ENCODE measurements at places on chromosomes 3 and 15.

GRCh38 chr15:85458764-85459163 lies 78.4 kb downstream of the AKAP13 start:
- DNase-seq: no peak

DNA sequence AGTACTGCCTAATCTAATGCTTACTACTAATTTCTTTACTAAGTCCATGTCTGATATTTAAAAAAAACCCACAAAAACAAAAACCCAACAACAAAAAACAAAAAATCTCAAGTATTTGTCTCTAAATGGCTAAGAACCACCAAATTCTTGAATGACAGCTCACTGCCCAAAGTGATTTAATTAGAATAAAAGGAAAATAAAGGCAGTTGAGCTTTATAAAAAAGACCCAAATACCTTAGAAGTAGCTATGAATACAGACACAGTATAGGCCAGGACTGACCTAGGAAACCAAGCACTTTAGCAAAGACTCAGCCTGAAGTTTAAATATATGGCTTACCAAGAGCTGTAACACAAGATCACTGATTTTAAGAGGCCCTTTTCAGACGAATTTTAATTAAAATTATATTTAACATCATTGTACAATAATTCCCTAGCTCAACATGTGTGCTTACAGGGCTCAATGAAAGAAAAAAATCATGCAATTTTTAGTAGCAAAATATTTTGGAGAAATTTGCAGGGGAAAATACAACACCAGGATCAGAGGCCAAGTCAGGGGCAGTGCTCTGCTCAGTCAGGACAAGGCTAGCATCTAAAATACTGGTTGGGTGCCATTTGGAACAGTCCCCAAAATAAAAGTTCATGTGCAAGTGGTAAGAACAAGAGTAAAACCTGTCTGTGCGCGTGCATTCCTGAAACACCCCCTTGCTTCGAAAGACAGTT lies 24.8 kb downstream of the UQCC5 start:
- DNase-seq: no peak

GRCh38 chr3:19769694-19770093 lies 164.3 kb downstream of the EFHB start:
- DNase-seq: no peak

DNA sequence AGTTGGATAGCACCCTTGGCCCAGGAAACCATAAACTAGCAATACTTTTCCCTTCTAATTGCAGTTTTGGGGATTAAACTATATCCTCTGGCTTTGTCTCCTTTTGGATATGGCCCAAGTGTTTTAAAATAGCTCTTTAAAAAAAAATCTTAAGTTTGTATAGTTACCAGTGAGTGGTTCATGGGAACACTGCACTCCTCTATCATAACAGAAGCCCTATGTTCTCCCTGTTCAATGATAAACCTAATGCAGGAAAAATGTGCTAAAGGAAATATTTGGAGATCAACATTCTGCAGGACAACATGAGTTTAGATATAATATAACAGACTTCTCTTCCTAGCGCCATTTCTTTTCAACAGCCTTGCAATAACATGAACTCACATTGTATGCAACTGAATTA lies 13.1 kb downstream of the MRPL47 start:
- no peak for DNase-seq

DNA sequence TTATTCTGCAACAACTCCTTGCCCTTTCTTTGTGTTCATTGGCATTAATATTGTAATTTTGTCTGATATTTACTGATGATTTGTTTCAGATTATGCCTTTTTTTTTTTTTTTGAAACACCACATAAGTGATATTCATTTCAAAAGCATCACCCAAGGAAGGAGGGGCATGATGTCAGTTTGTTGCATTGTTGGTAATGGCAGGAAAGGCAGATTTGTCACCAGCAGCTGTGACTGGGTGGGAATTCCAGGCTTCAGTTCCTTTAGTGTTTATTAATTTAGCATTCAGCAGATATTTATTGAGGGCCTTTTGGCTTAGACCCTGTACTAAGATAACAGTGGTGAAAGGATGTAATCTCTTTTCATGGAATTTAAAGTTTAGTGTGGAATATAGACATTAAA lies 19.5 kb downstream of the SENP2 start:
- no peak for DNase-seq

DNA sequence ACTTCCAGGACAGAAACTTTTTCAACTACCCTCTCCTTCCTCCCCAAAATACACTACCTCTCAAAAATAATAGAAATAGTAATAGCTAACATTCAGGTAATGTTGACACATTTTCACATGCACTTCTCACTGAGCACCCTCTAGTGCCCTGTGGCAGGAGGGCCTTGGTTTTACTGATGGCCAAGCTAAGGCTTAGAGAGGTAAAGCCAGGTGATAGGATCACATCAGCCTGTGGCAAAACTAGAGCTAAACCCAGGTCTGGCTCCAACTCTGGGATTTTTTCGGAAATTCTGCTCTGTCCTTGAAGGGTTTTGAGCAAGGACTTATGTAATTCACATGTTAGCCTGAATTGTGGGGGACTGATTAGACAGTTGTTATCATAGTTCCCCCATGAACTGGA lies 922 bp upstream of the TAMM41 start:
- no peak for DNase-seq

DNA sequence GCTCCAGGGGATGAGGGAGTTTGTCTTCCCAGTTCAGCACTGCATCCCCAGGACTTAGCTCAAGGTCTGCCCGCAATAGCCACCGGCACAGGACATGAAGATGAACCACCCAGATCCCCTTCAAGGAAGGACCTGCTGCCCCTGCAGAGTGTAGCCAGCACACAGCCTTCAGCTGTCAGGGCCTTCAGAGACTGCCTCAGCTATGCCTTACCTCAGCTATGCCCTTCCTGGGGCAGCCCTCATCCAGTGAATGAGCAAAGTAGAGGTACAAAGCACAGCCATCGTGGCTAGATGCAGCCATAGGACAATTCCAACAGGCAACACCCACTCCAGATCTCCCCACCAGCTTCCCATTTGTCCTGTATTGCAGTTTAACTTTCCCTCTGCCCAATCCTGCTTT lies 291.2 kb upstream of the STT3B start:
- no peak for DNase-seq

DNA sequence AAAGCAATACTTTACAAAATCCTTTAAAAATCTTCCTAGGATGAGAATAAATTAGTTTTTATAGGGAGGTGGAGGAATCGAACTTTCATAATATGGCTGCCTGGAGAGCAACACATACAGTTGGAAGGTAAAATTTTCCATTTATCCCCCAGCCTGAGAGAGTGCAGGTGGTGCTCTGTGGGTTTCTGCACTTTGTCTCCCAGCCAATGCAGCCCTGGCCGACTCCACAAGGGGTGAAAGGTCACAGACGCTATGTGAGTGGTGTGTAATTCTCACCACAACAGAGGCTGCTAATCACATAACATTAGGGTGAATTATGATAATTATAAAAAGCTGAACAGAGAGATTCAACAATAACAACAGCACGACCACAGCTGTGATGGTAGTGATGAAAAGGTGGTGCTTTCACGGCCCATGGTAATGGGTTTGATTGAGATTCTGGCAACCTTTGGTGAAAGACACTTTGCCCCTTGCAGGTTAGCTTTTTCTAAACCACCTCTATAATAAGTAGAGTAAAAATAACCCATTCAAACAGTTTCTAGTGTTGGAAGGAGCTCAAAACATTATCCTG lies 30.1 kb upstream of the NANOGP8 start:
- no peak for DNase-seq

DNA sequence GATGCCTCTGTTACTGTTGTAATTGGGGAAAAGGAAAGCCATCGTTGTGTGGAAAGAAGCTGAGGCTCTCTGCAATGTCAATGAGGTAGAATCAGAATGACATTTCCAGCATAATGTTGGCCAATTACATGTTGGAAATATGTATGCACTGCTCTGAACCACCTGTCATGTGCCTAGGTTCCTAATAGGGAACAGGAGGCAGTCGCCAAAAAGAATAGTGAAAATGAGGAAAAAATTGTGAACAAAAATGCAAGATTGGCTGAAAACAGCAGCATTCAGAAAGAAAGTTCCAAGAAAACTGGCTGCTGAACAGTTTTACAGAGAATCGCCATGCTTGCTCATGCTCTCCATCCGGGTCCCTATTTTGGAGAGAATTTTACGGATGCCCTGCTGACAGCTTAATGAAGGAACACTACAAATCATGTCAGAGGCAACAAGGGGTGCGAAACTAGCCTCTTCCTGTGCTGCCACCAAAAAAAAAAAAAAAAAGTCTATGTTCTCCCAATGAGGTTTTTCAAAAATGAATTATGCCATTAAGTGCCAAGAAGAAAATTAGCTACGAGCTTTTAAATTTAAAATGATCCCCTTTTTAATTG lies 305.9 kb upstream of the ARRDC4 start:
- no peak for DNase-seq

DNA sequence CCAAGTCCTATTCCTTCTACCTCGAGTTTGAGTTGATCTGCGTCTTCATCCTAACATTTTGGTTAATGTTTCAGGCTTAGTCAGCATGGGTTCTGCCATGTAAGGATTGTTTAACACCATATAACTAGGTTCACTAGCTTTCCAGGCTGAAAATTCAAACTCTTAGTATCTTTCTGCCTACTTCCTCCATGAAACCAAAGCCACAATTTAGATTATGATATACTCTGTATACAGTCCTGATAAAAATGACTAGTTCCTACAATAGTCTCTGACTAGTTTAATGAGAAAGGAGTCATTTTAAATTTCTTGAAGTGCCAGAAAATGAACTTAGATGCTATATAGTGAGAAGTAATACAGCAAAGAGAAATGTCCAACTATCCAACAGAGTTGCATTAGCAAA lies 6.6 kb upstream of the BTLA start:
- DNase-seq: no peak

- no peak for DNase-seq
Measured at GRCh38 chr3:44529927-44530326, 25.1 kb upstream of the ZKSCAN7 start.
